ENCODE measurements at places on chromosomes 3 and 15.

- DNase-seq, result no peak
These were observed 116.7 kb downstream of the FNDC3B start for GRCh38 chr3:172155897-172156585.

DNA sequence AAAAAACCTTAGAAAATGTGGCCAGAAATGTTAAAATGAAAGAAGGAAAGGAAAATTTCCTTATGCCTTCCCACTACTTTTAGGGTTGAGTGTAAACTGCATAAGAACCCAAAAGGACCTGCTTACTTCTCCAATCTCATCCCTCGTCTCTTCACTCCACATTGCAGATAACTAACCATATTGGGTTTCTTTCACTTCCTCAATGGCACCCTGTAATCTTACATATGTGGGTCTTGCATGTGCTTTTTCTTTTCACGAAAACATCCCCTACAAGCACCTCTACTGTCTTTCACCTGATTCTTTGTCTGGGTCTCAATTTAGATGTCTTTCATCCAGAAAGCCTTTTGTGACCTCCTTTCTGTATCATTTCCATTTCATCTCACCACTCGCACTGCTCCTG, 23.1 kb downstream of the EOMES start:
- no peak for DNase-seq

DNA sequence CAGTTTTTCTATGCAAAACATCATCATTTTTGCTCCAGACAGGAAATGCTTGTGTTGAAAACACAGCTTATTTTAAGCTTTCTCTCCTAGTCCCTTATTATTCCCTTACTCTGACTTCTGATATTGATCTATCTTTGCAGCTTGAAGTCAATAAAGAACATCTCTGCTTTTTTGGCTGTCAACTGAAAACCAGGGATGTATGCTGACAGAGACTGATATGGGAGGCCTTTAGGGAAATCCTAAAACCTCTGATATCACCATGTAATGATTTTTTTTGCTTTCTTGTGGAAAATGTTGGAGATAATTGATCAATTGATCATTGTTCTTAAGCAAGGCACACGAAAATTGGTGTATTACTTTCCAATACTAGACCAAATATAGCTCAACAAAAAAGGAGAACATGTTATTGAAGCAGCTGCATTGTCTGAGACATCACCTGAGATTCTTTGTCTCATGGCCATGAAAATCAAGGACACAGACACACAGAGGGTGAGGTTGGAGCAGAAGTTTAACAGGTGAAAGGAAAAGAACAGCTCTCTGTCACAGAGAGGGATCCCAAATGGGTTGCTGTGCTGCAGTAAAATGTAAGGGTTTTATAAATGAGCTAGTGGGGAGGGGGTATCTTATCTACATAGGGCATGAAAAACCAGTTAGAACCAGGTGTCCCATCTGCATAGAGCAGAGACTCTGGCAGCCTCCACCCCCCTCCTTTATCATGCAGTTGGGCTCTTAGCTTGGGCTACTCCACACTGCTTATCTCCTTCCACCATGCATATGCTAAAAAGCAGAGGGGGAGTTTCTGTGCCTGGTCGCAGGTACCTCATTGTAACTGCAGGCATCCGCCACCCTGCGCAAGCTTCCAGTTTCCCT, 17.0 kb upstream of the SENP7 start:
- DNase-seq, result no peak

DNA sequence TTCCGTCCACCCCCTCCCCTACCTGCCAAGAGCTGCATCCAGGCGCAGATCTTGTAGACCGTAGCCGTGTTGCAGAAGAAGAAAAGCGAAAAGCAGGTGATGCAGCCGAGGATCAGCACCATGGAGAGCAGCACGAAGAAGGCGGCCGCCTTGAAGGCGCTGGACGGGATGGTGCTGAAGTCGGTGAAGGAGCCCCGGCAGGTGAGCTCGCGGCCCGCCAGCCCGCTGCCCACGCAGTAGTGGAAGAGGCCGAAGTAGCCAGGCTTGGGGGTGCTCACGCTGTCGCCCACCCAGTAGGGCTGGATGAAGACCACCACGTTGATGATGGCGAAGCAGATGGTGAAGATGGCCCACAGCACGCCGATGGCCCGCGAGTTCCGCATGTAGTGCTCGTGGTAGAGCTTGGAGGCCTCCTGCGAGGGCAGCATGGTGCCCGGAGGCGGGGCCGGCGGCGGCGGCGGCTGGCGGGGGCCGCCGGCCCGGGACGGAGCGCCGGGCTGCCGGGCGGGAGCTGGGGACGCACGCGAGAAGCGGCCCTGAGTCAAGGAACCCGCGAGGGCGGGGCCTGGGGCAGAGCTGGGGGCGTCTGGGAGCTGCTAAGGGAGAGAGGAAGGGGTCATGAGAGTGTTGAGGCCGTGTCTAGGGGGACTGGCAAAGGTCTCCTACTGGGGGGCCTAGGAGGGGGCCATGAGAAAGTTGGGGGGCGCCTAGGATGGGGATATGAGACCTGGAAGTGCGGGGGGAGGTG, 1.2 kb downstream of the LHFPL4 start:
- DNase-seq, result no peak
